ENCODE measurements at places on chromosomes 13 and 19.

DNA sequence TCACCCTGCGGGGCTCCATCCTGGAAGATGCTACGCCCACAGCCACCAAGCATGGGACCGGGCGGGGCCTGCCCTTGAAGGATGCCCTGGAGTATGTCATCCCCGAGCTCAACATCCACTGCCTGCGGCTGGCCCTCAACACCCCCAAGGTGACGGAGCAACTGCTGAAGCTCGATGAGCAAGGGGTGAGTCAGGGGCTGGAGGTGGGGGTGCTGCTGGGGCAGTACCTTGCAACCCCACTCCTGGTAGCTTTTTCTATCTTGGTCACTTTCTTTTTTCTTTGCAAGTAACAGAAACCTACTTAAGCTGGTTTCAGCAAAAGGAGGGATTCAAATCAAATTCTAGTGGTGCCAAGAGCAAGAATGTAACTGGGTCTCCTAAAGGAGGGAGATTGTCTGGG lies 124.1 kb downstream of the DPF1 start:
- no peak for DNase-seq

DNA sequence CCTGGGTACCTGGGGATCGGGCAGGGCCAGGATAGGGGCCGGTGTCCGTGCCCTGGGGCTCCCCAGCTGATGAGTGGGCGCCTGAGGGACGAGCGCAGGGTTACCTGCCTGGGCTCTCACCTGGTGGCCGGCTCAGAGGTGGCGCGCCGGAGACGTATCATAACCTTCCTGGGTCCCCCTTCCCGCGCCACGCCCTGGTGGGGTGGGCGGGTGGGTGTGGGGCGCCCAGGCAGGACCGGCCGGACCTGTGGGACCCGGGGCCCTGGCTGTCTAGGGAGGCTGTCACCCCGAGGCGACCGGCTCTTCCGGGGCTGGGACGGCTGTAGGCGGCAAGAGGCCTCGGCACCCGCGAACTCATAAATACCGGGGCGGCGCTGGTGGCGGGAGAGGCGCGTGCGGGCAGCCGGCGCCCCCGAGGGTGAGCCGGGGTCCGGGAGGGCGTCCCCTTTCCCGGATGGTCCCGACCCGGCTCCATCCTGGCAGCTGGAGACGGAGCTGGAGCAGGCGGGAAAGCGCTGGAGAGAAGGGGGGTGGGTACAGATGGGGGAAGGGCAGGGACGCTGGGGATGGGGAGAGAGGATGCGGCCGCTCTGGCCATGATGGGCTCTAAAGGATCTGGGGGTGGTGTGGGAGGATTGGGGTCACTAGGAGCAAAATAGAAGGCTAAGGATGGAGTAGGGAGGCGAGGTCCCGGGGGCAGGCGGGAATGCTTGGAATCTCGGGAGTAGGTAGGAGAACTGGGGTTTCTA lies at the start of gene ACP7:
Gene ACP7 (plus strand): TSS at position 386 of the 749 bp plus-strand sequence. CDS start 902 bp downstream, outside the sequence.
- no peak for DNase-seq

DNA sequence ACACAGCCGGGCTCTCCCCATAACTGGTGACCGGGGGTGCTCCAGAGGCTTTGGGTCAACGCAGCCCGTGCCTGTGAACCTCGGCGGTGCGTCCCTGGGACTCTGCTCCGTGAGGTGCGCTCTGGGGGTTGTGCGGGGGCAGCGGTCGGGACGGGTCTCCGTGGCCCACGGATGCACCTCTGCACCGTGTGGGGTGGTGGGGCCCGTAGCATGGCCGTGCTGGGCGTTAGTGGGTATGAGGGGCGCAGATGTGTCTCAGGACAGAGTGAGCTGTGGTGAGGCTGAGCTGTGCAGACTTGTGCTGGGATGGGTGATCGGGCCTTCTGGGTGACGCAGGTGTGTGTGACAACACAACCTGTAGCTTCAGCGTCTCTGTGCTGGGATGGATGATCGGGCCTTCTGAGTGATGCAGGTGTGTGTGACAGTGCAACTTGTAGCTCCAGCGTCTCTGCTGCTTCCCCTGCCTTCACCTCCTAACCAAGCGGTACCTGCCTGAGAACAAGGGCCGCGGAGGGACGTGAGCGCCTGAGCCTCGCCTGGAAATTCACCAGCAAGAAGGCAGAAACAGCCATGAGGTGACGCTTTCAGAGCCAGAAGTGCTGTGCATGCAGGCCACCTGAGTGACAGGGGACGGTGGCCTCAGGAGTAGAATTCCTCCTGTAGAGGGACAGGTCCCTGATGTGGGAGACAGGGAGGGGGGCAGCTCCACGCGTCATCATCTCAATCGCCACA lies 599 bp downstream of the ZNF331 start:
- DNase-seq = no peak

DNA sequence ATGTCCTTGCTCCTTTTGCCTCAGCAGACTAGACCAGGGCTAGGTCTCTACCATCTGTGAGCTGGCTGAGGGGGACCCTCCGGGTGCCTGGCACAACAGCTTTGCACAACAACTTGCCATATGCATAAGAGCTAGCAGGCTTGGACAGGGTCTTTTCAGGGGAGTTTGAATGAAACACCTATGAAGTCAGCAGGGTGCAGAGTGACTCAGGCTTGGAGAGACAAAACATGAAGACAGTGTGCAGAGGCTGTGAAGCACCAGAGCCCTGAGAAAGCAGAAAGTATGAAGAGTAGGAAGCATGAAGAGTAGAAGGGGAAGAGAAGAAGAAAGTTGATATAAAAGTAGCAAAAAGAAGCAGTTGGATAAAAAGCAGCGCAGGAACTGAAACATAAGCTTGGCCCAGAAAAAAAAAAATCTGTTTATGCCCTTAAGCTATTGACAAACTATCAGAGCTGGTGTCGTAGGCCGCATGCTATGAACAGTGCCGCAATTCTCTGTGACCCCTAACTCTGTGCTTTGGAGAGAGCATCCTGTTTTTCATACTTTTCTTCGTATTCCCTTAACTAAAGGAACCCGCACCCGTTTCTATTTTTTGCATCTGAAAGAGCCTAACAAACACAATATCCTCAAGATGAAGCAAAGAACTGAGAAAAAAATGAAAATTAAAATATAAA lies 52.7 kb upstream of the FAM216B start:
- no peak for DNase-seq

GRCh38 chr13:75400775-75401174 lies 81.2 kb downstream of the TBC1D4 start:
- no peak for DNase-seq

GRCh38 chr13:77516342-77516789 lies 19.1 kb upstream of the SCEL start:
- DNase-seq = no peak

- DNase-seq = peak; percentile 84
These were observed 24.2 kb downstream of the KEAP1 start for GRCh38 chr19:10478903-10479384.

DNA sequence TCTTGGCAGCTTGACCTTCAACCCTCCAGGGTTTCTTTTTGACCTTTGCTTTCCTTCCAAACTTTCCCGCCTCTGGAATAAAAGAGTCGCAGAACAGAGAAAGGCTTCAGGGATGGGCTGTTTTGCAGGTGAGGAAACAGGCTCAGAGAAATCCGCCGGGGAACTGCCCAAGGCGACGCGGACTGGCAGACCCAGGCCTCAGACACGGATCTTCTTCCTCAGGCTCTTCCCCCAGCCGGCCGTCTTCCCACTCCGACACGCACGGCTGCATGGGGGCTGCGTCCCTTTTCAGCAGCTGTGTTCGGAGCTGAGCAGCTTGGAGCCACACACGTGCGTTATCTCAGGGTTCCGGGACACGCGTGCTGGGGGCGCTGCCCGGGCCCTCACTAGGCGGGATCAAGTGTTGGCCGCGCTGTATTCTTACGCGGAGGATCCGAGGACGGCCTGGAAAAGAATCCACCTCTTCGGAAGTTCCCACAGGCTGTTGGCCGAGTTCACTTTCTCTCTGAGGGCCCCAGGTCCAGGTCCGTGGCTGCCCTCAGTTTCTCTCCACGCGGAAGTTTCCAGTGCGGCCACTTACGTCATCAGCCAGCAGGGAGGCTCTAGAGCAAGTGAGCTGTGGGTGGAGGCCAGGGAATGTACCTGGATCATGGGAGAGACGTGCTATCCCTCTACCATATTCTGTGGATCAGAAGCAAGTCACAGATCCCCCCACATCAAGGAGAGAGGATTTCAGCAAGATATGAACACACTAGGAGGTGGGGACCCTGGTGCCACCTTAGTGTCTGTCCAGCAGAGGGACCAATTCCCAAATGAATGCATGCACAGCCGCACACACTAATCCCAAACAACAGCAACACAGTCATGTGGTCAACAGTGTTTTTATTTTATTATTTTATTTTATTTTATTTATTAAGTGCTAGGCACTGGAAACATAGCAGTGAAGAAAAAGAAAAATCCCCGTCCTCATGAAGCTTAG lies 100.4 kb downstream of the ING1 start:
- DNase-seq = no peak

- DNase-seq = no peak
These were observed 328.4 kb downstream of the SLC7A1 start for GRCh38 chr13:29266756-29267733.

- no peak for DNase-seq
These were observed 112.0 kb upstream of the CLDN10 start for GRCh38 chr13:95440441-95441088.

DNA sequence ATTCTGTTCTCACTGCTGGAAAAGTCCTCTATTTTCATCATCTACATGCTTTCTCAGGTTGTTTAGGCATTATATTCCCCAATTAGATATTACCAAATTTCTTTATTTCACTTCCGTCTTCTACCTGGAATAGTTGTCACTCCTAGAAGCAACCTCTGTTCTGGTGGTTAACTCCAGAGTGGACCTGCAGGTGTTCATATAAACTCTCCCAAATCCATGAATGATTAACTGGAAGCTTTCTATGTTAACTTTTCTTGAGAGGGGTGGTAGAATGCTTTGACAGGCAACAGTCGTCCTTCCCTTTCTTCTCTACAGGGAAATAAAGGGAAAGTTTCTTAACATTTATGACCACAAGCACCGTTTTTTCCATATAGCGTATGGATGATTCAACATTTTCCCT lies 48.4 kb upstream of the UFM1 start:
- DNase-seq = no peak

- DNase-seq = no peak
These were observed 5.8 kb downstream of the ZNF444 start for GRCh38 chr19:56146904-56147303.

- DNase-seq = no peak
These were observed 121.8 kb downstream of the TBC1D4 start for GRCh38 chr13:75360170-75360569.

DNA sequence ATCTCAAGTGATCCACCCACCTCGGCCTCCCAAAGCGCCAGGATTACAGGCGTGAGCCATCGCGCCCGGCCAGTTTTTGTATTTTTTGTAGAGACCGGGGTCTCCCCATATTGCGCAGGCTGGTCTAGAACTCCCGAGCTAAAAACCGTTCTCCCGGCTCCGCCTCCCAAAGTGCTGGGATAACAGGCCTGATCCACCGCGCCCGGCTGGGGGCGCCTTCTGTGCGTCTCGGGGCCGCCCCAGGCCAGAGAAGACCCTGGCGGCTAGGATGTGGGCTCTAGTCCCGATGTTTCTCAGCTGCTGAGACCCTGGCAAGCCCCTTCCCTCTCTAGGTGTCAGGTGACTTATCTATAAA lies 3.6 kb downstream of the ARHGAP45 start:
- DNase-seq = no peak

- no peak for DNase-seq
These were observed 301.1 kb downstream of the IRS2 start for GRCh38 chr13:109485136-109485794.

DNA sequence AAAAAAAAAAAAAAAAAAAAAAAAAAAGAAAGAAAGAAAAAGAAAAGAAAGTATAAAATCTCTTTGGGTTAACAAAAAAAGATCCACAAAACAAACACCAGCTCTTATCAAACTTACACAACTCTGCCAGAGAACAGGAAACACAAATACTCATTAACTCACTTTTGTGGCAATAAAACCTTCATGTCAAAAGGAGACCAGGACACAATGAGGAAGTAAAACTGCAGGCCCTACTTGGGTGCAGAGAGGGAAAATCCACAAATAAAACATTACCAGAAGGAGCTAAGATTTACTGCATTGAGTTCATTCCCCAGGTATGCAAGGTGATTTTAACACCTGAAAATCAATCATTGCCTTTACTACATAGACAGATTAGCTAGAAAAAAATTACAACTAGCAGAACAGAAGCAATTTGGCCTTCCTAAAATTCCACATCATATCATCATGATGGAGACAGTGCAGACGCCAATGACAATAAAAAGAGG lies 9.6 kb upstream of the CEACAM5 start:
- no peak for DNase-seq

DNA sequence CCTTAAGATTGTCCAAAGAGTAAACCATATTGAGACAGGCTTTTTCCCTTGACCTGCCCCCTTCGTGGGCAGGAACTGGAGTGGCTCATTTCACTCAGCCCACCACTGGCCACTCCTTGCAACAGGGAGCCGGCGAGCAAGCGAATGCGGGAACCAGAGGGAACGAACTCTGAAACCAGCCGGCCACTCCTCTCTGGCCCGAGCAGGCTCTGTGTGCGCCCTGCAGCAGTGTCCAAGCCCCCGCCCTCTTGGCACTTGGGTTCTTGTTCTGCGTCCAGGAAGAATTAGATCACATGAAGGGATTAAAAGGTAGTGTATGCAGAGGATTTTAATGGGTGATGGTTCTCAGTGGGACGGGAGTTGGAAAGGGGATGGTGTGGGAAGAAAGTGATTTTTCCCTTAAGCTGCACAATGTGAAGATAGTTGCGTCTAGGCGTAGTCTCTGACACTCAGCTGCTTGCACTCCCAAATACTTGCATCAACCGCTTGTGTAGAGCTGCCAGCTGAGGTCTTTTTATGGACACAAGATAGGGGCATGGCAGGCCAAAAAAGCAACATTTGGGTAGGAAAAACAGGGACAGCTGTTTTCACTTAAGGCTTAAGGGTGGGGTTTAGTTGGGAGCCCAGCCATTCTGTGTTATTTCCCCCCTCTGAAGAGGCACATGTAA lies 1209.7 kb upstream of the PCDH20 start:
- DNase-seq = no peak

- DNase-seq = no peak
These were observed 443 bp downstream of the TBXA2R start for GRCh38 chr19:3606174-3606689.

- DNase-seq = no peak
These were observed 194.8 kb downstream of the TEX29 start for GRCh38 chr13:111515307-111515617.

- DNase-seq = no peak
These were observed 20.0 kb downstream of the CAPS start for GRCh38 chr19:5934069-5934401.

DNA sequence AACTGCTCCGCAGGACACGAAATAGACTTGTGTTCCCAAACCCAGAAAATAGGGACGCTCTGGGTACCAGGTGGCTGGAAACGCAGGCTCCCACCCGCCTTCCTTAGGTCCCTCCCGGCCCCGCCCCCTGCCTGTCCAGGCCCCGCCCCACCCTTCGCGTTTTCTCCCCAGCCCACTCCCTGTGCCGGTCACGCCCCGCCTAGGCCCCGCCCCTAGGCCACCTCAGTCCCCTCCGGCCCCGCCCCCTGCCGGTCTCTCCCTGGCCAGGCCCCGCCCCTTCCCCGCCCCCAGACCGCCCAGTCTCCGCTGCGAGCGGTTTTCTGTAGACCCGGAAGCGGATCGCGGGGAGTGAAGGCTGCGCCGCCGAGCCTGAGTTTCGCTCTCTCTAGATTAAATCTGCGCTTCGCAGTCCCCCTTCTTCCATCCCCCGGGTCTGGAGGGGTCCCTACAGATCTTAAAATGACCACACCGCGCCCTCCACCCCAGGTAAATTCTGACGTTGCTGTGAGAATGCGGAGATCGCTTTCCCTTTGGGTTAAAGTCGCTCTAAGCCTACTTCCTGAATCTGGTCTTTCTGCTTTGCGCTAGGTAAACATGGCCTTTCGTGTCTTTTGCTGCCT lies 3.7 kb upstream of the ZNF665 start:
- peak; percentile 86 for DNase-seq

- no peak for DNase-seq
These were observed 41.3 kb downstream of the FLT3 start for GRCh38 chr13:28058866-28059613.

GRCh38 chr13:106593132-106593531 lies 25.2 kb upstream of the ARGLU1 start:
- DNase-seq = no peak
